Osteoblast (primary cell): ENCODE measurements at places on chromosomes 4 and X.
A peak's percentile ranks its signal among the peaks of the same experiment; 100 is the strongest.

GRCh38 chrX:149758068-149758714, 15.7 kb upstream of the HSFX1 start:
- DNase-seq = no peak

DNA sequence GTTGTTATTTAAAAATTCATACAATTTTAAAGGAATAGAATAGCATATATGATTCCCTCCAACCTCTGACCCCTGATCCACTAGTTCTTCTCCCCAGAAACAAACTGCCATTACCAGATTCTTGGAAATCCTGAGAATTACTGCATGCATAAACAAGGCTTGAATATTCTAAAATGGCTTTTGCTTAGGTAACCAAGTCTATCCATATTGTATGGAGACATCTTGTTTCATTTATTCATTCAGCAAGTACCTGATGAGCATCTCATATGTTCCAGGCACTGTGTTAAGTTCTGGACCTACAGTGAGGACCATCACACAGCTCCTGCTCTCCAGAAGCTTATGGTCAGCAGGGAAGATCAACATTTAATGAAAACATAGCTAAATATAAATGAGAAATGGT, 49.4 kb downstream of the TMEM164 start:
- no peak for DNase-seq

DNA sequence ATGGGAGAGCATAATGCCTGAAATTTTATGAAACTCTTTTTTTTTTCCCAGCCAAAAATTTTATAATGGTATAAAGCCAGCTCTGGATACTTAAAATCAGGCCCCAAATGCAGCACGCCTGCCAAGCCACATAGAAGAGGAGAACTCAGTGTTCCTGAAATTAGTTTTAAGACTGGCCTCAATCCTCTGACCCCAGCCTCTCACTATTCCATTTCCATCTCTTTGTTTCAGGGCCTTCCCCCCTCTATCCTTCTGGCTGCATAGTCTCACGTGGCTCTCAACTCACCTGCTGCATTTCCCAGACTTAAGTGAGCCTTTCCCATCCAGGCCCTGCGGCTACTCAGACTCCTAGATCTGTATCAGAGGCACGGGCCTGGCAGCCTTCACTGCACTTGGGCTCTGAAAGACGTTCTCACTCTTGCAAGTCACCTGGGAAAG, 5.2 kb upstream of the CBR4 start:
- no peak for DNase-seq

DNA sequence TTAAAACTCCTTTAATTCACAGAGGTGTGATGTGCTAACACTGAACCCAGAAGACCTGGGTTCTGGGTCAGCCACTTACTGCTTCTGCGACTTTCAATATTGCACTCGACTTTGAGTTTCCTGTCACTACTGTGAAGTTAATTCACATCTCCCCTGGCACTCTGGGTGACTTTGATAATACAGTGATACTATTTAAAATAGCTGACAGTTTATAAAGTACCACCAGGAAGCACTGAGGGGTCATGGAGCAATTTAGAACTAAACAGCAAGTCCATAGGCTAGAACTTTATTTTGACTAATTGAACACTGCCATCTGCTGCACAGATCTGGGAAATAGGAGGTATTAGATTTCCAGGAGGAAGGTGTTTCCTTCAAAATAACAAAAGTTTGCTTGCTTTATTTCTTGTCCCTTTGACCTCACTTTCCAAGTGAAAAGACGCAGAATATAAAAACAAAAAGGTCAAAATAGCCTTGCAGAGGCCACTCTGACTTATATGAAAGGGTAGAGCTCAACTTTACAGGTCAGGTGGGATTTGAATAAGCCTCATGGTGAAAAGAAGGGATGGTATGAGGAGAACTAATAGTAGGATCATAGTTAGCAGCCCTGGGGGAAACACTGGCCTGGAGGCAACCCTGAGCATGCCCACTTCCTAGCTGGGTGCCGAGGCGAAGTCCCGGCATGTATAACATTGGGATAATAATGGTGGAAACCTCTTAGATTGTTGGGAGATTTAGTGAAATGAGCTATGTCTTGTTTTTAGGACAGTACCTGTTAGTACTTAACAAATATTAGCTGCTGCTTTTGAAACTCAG, 53.4 kb downstream of the ZNF518B start:
- peak; percentile 59 for DNase-seq

DNA sequence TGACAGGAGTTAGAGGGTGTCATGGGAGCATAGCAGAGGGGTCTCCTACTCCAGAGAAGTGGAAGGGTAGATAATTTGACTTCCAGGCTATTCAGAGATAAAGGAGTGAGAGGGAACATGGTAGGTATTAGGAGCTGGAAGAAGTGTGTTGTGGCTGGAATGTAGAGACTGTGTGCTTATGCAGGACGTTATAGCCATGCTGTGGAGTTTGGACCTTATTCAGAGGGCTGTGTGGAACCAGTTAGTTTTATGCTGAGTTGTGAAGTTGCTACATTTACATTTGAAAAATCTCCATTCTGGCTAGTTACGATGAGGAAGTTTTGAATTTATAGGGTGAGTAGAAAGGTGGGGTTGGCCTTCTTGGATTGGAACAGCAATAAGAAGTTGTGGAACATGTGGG, 67.5 kb downstream of the FIP1L1 start:
- DNase-seq = no peak

GRCh38 chr4:118817178-118817930, 18.6 kb downstream of the SEC24D start:
- no peak for DNase-seq

- peak; percentile 94 for DNase-seq
Observed at GRCh38 chrX:40085102-40085551, 12.6 kb downstream of the BCOR start.

GRCh38 chrX:130669233-130669632, 233.8 kb downstream of the ENOX2 start:
- no peak for DNase-seq

- DNase-seq = no peak
Observed at GRCh38 chr4:39555472-39555871, 28.2 kb upstream of the UGDH start.

DNA sequence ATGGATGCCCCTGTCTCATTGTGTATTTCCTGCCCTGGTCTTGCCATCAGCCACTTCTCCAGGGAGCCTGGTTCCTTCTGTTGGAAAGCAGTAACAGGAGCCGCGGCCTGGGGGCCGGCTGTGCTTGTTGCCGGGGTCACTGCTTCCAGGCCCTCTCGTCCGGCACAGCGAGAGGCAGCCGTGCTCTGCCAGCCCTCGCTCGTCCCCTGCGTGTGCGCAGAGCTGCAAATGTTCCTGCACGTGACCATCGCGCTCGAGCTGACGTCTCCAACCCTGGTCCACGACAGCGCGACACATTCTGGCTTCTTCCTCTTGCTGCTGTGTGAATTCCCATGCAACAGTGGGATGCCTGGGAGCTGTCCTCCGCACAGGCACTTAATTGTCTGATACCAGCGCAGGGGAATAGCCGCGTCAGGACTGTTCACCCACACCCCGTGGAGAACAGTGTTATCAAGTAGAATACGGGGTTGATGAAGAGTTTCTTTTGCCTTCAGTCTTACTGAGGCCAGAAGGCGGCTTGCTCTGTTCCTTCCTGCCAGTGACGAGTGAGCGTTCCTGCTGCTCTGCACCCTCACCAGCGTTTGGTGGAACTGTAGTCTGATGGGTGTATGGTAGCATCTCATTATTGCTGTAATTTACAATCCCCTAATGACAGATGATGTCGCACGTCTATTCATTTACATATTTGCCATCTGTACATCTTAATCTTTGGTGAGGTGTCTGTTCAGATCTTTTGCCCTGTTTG, 12.3 kb downstream of the PDE6B start:
- DNase-seq = peak; percentile 50

DNA sequence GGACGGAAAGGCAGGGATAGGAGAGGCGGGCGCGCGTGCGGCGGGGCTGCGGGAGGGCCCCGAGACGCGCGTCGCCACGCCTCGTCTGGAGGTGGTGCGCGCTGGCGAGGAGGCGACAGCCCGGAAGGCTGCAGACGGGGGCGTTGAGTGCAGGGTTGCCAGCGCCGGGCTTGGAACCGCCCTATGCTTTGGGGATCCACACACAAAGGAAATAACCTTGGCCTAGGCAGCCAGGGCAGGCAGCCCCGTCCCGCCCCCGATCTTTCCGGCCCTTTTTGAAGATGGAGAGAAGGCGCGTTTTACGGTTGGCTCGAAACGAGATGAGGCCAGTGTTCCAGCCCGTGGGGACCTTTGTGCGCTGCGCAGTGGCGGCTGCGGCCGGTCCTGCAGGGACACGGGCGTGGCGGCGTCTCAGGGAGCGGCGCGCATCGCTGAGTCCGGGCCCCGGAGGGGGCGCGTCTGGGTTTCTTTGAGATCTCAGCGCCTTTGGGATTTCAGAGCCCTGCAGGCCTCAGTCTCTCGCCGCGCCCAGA, 50.8 kb upstream of the TRIM2 start:
- DNase-seq = peak; percentile 79

- DNase-seq = peak; percentile 58
Observed at GRCh38 chrX:100411802-100412715, 2.0 kb upstream of the PCDH19 start.

- peak; percentile 84 for DNase-seq
Observed at GRCh38 chr4:61202638-61203435, 2.7 kb downstream of the ADGRL3 start.

GRCh38 chrX:122790376-122791095, 393.5 kb upstream of the GRIA3 start:
- DNase-seq = no peak

GRCh38 chr4:134727696-134728095, 526.1 kb upstream of the PABPC4L start:
- no peak for DNase-seq

- DNase-seq = no peak
Observed at GRCh38 chr4:56261027-56261426, 126.3 kb downstream of the AASDH start.

DNA sequence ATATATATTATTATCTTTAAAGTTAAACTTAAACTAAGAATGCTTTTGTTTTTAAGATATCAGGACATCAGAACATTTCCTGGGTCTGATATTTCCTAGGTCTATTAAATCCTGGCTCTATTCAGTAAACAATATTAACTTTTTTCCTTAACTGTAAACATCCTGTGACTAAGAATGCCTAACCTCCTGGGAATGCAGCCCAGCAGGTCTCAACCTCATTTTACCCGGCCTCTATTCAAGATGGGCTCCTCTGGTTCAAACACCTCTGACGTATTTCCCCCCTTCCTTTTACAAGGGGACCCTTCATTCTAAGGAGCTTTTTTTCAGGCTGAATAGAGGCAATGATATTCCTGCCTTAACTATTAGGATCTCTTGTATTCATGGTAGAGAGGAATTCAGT, 35.8 kb upstream of the DYNLT3 start:
- DNase-seq = no peak

GRCh38 chrX:38746102-38746501, 55.2 kb upstream of the MID1IP1 start:
- no peak for DNase-seq

DNA sequence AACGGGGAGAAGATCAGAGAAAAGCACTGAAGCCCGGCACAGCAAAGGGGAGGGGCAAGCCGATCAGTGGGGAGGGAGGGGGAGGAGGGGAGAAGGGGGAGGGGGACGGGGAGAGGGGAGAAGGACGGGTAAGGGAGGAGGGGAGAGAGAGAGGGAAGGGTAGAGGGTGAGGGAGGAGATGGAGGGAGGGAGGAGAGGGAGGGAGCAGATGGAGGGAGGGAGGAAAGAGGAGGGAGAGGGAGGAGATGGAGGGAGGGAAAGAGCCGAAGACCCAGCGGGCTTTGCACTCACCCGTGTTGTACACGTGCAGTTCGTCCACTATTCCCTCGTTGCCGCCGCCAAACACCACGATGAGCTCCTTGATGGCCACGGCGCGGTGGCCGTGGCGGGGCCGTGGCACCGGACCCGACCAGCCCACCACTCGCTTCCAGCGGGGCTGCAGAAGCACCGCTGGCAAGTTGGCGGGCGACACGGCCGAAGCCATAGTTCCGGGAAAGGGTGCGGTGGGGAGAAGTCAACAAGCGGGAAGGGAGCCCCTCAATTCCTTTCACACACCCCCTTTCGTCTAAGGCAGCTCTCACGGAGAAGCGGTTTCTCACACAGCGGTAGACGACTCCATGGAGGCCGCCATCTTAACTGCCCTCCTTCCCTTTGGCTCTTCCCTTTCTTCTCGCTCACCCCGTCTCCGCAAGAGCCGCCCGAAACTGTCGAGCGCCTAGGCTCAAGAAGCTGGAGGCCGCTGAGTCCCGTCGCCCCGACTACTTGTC, 1.1 kb downstream of the HCFC1 start:
- peak; percentile 92 for DNase-seq

DNA sequence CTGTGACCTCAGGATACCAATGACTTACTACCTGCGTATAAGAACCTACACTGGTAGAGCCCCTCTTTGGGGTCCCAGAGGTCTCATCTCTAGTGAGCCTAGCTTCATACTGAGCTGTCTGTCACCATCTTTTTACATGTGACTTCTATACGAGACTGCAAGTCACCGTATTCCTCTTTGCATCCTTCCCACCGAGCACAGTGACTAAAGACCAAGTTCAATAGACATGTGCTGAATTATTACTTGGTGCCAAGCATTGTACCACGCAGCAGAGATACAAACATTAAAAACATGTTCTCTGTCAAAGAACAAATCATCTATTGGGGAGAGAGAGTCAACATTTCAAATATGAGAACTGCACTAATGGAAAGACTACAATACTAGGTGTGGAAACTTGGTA, 16.4 kb downstream of the ARAP2 start:
- DNase-seq = no peak

DNA sequence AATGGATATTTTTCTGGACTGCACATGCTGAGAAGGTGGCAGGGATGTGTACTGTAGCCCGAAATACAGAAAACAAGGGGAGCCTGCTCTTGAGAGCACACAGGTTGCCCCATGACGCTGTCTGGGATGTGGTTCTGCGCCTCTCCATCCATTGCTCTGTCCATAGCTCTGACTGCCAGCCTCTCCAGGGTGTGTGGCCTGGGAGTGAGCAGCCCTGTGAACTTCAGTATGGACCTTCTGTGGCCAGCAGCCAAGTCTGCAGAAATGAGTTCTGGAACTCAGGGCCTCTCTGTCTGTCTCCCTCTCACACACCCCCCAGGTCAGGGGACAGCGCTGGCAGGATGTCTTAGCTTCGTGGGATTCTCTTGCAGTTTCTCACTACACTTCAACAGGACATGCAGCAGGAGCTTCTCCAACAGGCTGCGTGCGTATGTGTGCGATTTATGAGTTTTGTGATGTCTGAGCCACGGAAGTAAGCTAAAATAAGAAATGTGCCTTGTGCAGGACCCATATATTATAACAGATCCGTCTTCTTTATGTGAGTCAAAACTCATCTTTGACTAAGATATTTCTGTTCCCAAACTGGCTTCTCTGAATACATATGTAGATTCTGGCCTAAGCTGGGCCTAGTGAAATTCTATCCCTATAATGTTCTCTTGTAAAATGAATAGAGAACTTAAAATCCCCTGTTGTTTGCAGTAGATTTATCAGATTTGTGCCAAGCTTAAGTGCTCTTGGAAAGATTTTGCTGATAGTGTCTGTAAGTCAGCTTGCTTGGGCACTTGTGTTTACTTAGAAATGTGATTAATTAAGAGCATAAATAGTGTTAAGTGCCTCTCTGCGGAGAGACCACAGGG, 40.0 kb downstream of the PROM1 start:
- DNase-seq = no peak

GRCh38 chrX:21666679-21667078, 8.5 kb upstream of the KLHL34 start:
- peak; percentile 69 for DNase-seq

- DNase-seq = no peak
Observed at GRCh38 chr4:692771-693554, 4.0 kb upstream of the SLC49A3 start.
